ENCODE measurements at places on chromosomes 1 and 21. TPM values are rescaled to one million over a fixed set of nuclear protein-coding genes. Genes with fewer than 3 reads are reported as not detected.

DNA sequence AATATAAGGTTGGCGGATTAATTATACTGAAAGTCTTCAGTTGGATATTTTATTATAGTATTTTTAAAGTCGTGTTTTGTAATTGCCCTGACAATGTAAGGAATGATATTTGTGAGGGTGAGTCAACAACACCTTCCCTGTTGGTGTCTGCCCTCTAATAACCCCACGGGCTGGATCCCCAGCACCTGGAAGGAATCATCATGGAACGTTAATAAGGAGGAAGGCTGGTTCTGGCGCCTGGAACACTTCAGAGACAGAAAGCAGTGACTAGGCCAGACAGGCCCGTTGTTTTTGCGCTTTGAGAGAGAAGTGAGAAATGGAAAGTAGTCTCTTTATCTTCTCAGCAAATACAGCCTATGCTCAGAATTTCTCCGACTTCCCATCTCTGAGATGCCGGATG lies 31.6 kb downstream of the TEX35 start:
- DNase-seq, result no peak

GRCh38 chr1:208825300-208825699 lies 581.1 kb upstream of the PLXNA2 start:
- DNase-seq, result no peak

- DNase-seq, result no peak
Measured at GRCh38 chr1:180117764-180118116, 36.9 kb upstream of the QSOX1 start.

GRCh38 chr21:44416193-44416592 lies 39.1 kb upstream of the LRRC3 start:
- no peak for DNase-seq

GRCh38 chr1:71072273-71072672 lies 8.6 kb downstream of the ZRANB2 start:
- no peak for DNase-seq

The BACH1 gene
- total RNA-seq, result 30.3 TPM

DNA sequence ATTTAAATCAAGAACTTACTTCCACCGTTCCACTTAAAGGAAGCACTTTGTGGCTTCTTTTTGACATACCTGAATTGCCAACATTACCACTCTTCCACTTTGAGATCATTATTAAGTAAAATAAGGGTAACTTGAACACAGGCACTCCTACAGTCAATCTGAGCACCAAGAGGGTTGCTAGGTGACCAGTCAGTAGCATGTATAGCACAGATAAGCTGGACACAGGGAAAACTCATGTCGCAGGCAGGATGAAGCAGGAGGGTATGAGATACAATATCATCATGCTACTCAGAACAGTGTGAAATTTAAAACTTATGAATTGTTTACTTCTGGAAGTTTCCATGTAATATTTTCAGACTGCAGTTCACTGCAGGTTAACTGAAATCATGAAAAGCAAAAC lies 47.0 kb upstream of the RAP1GAP start:
- DNase-seq, result no peak

DNA sequence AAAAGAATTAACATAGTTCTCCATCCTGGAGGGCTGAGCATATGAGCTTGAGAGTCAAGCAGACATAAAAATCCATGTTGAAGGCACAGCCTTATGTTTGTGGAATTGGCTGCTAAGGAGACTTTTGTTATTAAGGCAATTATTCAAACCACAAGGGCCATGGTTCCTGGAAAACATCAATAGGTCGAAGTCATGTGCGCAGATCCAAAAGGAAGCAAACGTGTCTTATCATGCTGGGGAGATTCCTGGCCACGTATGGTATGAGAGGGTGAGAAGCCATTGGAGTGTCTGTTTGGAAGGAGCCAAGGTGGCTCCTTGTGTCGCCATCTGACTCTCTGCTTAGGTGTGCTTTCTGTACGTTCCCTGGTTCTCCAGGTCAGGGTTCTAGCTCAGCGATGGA lies 61.8 kb upstream of the COA6 start:
- no peak for DNase-seq

The SLC2A5 gene
- total RNA-seq, result 1.7 TPM

DNA sequence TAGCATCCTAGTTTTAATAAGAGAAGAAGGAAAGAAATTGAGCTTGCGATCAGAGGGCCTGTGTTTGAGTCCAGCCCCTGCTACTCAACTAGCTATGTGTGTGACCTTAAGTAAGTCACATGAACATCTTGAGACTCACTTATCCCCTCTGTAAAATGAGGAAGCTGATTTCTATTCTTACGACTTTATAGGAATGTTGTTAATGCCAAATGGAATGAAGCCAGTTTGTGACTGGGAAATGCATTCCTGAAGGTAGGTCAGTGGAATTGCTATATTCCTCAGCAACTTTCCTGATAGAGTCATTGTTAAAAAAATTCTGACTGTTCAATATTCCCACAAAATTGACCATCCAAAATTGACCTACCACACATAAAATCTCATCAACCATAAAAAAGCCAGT lies 14.9 kb downstream of the FASLG start:
- no peak for DNase-seq

The THEMIS2 gene
- total RNA-seq, result 0.75 TPM

The EVA1B gene
- total RNA-seq, result 4.2 TPM

DNA sequence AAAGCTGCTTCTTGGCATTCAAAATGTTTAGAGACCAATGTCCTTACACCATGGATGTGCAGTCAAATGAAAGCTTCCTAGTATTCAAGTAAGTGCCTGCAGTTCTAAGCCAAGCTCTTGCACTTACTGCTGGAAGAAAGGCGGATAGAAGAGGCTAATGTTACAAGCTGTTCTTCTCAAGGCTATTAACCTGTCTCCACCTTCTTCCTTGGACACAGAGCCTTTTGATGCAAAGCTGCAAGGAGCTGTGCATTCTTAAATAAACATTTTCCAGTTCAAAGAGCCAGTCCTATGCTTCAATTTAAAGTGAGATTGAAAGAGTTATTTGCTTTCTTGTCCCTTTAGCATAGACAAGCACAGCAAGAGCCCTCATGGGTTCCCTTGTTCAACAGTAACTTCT lies 167.9 kb upstream of the RUNX1 start:
- DNase-seq, result no peak

DNA sequence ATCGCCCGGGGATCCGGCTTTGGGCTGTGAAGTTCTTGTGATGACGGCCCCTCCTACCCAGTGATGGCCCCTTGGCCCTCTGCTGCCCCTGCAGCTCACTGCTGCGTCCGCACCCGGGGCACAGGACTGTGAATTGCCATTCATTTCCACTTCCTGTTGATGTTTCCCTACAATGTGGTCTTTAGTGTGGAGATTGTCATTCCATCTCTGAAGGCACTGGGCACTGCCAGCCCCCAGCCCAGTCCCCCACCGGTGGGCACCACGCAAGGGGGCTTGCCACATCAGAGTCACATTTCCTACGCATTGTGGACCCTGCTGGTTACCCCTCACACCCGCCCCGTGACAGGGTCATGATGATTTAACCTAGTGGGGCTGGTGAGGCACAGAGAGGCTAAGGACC lies 2.5 kb upstream of the MX2 start:
- no peak for DNase-seq

DNA sequence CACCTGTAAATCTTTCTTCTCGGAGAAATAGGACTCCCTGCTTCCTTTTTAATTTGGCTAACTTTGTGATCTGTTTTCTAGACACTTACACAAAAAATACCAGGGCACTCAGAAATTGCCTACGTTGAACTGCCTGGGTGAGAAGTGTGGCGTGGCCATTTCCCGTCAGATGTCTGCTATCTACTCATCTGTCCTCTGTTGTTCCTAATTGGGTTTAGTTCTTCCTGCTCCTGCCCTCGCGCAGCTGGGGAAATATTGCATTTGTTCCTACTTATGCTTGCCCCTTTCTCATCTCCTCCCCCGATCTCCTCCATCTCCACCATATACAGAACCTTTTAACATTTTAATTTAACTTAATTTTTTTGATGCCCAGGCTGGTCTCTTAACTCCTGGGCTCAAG lies 55.1 kb downstream of the CD58 start:
- DNase-seq, result no peak

- no peak for DNase-seq
Measured at GRCh38 chr1:54375712-54376429, 30.3 kb downstream of the SSBP3 start.

GRCh38 chr1:90810681-90811080 lies 93.6 kb upstream of the BARHL2 start:
- DNase-seq, result no peak

- no peak for DNase-seq
Measured at GRCh38 chr1:204623894-204624361, 61.6 kb downstream of the LRRN2 start.

DNA sequence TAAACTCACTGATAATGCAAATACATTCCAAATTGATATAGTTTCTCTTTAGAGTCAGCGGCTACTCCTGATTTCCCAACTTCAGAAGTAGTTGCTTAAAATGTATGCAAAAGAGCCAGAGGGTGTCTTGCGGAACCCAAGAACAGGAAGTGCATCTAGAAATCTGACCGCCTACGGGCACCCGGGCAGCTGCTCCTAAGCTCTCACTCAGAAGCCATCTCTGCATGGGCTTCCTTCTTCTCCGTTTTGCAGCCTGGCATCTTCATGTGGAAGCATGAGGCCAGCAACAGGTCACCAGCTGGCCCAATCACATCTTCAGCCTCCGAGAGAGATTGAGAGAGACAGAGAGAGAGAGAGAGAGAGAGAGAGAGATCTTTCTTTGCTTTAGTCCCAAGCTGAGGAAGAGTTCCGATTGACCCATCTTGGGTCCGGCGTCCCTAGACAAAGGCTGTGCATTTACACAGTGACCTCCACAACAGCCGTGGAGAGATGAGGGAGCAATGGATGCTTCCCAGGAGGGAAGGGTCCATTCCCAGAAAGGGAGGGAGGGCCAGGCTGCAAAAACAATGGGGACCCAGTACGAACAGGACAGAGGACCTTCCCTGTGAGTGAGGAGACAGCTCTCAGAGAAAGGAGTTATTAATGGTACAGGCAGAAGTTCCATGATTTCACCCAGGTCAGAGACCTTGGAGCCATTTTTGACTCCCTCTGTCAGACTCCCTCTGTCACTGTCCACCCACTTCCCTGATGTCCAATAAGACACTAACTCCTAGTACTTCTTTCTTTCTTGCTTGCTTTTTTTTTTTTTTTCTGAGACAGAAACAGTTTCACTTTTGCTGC lies 28.2 kb upstream of the SLC30A1 start:
- DNase-seq, result no peak

- DNase-seq, result peak; percentile 44
Measured at GRCh38 chr1:233707153-233707879, 93.4 kb downstream of the KCNK1 start.

The XCL2 gene
- not detected for total RNA-seq

The USH2A gene
- total RNA-seq, result 0.04 TPM

GRCh38 chr1:79760531-79760930 lies 754.0 kb upstream of the ADGRL4 start:
- no peak for DNase-seq

DNA sequence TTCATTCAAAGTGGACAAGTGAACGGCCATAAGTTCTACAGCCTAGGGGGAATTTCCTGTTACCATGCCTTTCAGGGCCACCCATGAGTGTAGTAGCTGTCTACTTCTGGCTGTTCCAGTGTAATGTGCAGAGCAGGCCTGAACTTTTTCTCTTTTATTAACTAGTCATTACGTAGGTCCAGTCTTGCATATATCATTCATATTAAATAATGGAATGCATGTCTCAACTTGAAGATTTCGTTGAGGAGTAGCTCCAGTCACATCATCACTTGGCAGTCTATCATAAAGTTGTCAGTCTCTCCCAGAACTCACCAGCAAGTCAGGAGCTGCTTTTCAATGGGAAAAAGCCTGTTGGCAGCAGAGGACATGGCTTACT lies 12.0 kb upstream of the GIPC2 start:
- no peak for DNase-seq

The RAB3B gene
- total RNA-seq, result 0.43 TPM

The TOR1AIP2 gene
- total RNA-seq, result 45.2 TPM

DNA sequence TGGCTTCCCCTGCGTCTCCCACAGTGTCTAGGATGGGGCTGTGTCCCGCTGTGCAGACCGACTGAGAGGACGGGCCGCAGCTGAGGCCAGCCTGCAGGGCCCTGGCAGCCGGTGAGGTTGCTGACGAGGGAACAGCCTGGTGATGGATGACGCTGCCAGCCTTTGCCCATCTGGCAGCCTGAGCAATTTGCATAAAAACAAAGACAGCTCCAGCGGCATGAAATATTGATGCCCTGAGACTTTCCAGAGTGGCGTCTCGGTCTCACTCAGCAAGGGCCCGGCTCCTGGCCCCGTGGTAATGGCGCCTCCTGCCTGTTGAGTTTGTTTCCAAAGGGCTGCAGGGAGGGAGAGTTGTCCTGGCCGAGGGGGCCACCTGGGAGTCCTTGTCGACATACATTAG lies 19.1 kb upstream of the KCNA10 start:
- no peak for DNase-seq

DNA sequence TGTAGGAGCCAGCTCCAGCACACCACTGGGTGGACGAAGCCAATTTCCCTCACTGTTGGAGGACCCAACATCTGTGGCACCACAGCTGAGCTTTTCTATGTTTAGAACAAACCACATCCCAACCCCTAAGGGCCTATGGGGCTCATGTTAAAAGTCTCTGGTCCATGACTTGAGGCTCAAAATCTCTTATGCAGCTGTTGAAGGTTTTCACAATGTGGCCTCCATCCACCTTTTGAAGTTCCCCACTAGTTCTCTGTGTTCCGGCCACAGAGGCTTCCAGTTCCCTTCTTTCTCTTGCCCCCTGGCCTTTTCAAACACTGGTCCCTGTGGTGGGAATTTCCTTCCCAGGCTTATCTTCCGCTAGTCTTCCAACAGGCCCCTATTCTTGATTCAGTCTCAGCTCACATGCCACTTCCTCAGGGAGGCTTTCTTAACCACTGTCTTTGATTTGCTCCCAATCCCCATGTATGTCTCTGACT lies 3.9 kb upstream of the IFNLR1 start:
- no peak for DNase-seq

The BCL2L15 gene
- not detected for total RNA-seq

The FAM72C gene
- 1.1 TPM for total RNA-seq

The CYP4A22 gene
- total RNA-seq, result not detected

- DNase-seq, result peak; percentile 74
Measured at GRCh38 chr1:51189421-51190073, 46.5 kb upstream of the RNF11 start.

DNA sequence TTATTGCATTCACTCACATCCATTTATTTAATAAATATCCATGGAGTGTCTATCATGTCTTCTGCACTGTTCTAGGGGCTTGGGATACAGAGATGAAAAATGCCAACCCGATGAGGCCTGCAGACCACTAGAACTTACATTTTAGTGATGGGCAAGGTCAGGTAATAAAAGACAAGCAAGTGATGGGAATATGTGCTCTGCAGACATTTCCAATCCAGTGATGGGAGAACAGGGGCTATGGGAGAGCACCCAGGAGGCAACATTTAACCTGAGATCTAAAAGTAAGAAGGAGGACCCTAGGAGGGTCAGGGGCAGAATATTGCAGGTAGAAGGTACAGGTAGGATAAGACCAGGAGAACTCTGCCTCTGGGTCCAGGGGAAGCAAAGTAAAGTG lies 53.1 kb downstream of the ETS2 start:
- no peak for DNase-seq

- no peak for DNase-seq
Measured at GRCh38 chr1:107975851-107976250, 10.9 kb upstream of the VAV3 start.

- peak; percentile 50 for DNase-seq
Measured at GRCh38 chr1:54290506-54291184, 90.7 kb downstream of the MRPL37 start.

The NHLH1 gene
- total RNA-seq, result 0.04 TPM

- no peak for DNase-seq
Measured at GRCh38 chr1:86448670-86449069, 20.1 kb upstream of the CLCA1 start.
